ENCODE measurements at places on chromosomes 4 and X.

DNA sequence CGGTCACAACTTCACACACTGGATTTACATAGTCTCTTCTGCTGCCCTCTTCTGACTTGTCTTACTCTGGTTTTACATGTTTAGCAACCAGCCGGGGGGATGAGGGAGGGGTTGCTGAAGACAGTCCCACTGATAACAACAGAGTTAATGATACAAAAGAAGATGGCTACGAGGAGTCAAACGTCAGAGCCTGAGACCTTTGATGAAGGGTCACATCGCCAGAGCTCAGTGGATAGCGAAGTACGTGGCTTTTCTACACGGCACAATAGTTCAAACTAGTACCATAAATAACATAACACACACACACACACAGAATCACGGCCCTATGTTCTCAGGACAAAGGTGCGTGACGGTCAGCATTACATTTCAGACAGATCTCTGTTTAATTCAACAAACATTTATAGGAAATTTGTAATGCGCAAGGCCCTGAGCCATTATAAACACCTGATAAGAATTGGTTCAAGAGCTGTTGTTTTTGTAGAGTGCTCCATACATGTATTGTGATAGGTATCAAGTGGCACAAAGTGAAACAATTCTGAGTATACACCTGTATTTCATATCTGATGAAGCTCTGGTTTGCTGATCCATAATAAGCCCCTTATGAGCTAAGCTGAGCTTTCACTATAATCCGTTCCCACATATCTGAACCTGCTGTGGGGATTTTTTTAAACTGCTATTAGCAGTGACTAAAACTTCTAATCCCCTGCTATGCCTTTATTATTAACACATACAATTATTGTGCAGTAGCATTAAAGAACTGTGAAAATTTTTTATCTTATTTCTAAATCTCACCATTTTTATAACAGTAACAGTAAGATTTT is 100.0 kb downstream of the NR3C2 start:
- no peak for DNase-seq

DNA sequence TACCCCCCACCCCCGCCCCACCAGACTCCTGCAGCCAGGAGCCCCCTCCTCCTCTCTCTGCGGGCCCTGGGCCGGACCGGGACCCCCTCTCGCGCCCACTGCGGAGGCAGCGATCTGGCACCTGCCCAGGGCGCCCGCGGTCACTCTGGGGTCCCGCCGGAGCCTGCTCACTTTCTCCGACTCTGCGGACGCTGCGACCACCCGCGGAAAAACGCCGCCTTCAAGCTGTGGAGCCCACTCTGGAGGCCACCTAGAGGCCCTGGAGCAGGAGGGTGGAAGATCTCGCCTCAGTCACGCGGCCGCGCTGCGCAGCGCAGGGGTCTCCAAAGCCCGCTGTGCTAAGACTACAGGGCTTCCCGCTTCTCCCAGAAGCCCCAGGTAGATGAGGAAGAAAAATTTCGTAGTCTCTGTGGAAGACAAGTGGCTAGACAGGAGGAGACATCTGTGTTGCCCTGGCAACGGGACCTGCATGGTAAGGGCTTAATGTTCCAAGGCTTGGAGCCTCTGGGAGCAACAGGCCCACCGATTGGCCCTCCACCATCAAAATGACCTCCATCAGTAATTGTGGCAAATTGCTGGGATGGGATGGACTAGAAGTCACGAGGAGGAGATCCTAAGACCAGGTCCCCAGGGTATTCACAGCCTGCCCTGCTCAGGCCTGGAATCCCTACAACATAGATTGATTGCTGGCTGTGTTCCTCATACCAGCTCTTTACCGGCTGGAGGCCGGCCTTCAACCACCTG is at the start of gene PNMA6F:
Gene PNMA6F (minus strand): TSS at position 387 of the 744 bp plus-strand sequence. CDS start 1,093 bp downstream, outside the sequence.
- DNase-seq: no peak

DNA sequence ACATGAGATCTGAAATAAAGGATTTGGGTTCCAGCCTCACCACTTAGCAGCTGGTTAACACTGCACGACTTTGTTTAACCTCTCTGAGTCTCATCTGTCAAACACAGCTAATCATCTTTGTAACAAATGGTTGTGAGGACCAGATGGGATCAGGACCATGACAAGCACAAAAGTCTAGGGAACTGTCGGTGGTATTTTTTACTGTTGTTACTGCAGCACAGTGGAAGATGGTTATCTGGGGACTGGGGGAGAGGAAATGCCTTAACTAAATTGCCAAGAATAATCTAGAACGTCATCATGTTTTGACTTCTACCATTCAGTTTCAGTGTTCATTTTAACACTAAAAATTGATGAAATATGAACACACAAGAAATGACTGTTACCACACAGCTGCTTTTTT is 99.5 kb downstream of the ADGRA3 start:
- no peak for DNase-seq

GRCh38 chr4:88585917-88586316 is 6.4 kb upstream of the HERC3 start:
- DNase-seq: no peak

DNA sequence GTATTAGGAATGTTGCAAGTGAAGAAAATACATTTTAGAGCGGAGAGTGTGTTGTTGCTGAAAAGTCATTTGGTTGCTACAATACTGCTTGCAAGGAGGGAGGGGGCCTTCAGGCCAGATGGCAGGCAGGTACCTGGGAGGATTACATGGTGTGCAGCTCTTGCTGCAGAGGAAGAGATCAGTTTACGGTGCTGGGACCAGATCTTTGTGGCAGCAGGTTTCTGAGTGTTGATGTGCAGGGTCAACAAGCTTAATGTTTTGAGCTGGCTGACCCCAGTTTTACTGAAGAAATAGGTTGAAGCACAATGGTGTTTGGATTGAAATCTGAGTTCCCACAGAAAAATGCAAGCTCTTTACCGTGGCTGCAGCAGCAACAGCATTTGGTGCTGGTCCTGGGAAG is 96.4 kb upstream of the DDIT4L start:
- no peak for DNase-seq

DNA sequence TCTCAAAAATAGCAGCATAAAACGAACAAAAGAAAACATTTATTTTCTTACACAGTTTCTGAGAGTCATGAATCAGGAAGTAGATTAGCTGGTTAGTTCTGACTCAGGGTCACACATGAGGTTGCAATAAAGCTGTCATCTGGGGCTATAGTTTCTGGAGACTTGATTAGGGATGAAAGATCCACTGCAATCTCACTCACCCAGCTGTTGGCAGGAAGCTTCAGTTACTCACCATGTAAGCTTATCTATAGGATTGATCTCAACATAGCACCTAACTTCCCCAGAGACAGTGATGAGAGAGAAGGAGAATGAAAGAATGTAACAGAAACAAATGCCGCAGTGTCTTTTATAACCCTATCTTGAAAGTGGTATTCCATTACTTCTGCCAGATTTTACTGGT is 435.5 kb downstream of the GABRG1 start:
- no peak for DNase-seq

DNA sequence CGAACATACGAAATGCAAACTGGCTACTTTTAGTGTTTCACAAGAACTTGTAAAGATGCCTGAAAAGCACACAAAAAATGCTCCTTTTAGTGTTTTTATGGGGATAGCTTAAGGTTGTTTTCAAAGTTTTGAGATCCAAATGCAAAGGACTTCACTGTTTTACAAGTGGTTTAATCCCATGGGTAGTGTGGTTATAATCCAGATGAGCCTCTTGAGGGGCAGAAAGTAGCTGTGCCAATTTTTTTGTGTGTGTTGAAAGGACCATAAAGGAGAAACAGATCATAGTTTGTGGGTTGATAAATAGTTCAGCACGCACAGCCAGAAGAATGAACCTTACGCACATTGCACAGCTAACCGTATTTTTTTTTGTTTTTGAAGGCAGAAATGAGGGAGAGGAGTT is 126.9 kb upstream of the GIMD1 start:
- no peak for DNase-seq

DNA sequence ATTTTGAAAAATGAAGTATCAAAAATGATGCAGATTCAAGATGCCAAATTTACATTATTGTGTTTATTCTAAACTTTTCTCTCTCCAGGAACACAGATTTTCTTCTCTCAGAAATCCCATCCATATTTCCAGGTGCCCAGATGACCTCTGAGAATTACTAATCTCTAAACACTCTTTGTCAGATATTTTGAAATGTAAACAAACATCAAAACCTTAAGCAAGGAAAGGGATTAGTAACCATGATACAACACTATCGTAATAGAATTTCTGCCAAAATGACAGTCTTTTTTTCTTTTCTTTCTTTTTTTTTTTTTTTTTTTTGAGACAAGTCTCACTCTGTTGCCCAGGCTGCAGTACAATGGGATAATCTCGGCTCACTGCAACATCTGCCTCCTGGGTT is 76.7 kb downstream of the PDS5A start:
- no peak for DNase-seq

DNA sequence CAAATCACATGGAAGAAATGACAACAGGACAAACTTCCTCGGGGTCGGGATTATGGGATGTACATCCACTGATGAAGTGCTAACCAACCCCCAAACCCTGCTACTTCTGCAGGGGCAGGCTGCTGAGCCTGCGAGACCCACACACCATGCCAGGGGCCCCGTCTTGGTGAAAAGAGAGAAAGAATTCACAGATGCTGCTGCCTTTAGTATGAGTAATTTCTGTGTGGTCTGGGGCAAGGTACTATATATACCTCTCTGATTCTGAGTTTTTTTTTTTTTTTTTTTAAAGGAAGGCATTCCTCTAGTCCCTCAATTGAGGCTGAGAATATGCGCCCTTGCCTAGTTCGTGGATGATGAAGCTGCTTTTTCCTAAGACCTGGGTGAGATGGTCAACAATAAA is 24.8 kb downstream of the PDHA1 start:
- DNase-seq: no peak

- DNase-seq: no peak
Observed at GRCh38 chrX:131595120-131595519, 51.2 kb downstream of the OR13H1 start.

DNA sequence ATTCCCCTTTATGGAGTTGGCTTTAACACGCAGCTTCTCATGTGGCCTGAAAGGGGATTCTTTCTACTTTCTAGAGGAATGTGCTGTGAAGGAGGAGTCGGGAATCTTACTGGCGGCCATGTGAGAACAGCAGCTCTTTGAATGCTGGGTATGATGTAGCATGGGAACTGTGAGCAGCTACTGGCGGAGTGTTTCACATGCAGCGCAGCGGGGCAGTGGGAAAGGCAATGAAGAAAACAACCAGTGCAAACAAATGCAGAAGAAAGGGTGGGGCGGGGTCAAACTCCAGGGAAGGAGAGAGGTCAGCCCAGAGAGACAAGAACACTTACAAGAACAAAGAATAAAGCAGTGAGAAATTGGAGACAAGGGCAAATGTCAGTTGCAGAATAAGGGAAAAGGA is 363.8 kb upstream of the FTHL17 start:
- peak; percentile 31 for DNase-seq

DNA sequence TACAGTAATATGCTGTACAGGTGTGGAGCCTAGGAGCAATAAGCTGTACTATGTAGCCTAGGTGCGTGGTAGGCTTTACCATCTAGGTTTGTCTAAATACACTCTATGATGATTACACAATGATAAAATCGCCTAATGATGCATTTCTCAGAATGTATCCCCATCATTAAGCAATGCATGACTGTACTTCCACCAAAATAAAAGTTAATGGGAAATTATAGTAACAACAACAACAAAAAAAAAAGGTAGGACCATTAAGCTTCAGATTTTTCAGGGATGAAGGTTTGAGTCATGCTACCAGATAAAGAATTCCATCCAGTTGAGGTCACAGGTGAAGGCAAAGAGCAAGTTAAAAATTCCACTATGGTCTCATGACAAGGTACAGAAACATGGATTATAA is 68.2 kb downstream of the MAGEA10 start:
- no peak for DNase-seq

- no peak for DNase-seq
Observed at GRCh38 chr4:87574996-87575395, 33.3 kb upstream of the DSPP start.

DNA sequence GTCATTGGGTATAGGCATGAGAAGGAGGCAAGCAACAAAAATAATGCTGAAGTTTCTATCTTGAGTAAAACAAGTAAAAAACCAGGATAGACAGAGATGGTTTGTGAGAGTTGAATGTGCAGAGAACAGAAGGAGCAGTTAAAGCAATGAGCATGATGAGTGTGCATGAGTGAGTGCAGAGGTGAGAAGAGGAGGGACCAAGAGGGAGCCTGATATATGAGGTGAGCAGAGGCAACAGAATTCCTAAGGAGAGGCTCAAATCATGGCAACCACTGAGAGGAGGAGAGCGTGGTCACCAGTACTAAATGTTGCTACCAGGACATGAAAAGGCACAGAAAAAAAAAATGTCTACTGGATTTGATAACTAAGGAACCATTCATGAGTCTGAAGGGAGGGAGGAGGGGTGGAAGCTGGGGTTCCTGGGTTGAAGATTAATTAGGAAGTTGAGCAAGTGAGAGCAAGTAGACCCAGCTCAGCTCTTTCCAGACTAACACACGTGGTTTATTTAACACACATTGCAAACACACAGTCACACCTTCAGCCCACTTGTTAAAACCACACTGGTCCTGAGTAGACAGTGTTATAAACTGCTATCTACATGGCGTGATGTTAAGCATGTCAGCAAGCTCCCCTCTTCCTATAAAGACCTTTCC is 69.0 kb upstream of the IQCM start:
- no peak for DNase-seq

- DNase-seq: no peak
Observed at GRCh38 chrX:114675365-114675764, 91.5 kb downstream of the HTR2C start.

DNA sequence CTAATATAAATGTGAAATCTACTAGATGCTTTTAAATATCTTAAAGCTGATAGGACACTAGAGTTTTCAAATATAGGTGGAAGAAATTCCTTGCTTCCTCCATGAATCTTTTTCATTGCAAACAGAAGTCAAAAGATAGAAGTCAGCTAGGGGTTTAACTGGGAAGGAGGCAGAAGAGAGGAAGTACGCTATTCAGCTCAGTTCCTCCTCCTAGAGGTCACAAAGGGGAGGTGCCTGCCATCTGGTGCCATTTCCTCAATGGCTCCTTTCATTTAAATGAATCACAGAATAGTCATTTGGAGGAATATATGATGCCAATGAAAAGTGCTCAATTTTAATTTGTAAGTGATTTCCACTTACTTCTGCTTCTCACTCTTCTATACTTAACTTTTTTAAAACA is 8.5 kb downstream of the COL25A1 start:
- no peak for DNase-seq

DNA sequence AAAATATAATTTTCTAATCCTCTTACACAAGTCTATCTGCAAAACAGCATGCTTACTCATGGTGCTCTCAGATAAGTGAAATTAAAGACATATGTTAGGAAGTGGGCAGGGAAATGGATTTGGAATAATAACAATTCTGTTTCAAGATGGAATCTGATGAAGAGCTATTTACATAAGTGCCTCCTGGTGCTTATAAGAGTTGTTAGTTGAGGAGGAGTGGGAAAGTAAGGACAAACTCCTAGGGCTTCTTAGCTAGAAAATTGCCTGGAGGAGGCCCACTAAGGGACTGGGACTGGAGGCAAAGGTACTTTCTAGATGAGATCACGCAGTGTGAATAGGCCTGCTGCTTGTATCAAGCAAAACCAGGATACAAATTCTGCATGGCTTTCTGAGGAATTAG is 939.8 kb downstream of the GLUD2 start:
- no peak for DNase-seq

- no peak for DNase-seq
Observed at GRCh38 chrX:19695884-19696283, 180.6 kb upstream of the MAP3K15 start.

All from A549 (cell line).